ENCODE measurements at places on chromosomes 1 and 21. TPM values are rescaled to one million over a fixed set of nuclear protein-coding genes. Genes with fewer than 3 reads are reported as not detected.

S100A7 gene
- total RNA-seq, result not detected

PLEKHO1 gene
- total RNA-seq, result 7.7 TPM

SLAMF1 gene
- total RNA-seq, result not detected

EIF3I gene
- 314 TPM for total RNA-seq

EXO1 gene
- total RNA-seq, result 24.7 TPM

MX2 gene
- total RNA-seq, result not detected

LRRC8B gene
- total RNA-seq, result 5.4 TPM

C1orf56 gene
- total RNA-seq, result 4.2 TPM

POU2F1 gene
- 4.2 TPM for total RNA-seq

TESK2 gene
- 0.09 TPM for total RNA-seq

ACTN2 gene
- not detected for total RNA-seq
